Astrocyte of the hippocampus (primary cell): ENCODE measurements at places on chromosomes 16 and 17.

DNA sequence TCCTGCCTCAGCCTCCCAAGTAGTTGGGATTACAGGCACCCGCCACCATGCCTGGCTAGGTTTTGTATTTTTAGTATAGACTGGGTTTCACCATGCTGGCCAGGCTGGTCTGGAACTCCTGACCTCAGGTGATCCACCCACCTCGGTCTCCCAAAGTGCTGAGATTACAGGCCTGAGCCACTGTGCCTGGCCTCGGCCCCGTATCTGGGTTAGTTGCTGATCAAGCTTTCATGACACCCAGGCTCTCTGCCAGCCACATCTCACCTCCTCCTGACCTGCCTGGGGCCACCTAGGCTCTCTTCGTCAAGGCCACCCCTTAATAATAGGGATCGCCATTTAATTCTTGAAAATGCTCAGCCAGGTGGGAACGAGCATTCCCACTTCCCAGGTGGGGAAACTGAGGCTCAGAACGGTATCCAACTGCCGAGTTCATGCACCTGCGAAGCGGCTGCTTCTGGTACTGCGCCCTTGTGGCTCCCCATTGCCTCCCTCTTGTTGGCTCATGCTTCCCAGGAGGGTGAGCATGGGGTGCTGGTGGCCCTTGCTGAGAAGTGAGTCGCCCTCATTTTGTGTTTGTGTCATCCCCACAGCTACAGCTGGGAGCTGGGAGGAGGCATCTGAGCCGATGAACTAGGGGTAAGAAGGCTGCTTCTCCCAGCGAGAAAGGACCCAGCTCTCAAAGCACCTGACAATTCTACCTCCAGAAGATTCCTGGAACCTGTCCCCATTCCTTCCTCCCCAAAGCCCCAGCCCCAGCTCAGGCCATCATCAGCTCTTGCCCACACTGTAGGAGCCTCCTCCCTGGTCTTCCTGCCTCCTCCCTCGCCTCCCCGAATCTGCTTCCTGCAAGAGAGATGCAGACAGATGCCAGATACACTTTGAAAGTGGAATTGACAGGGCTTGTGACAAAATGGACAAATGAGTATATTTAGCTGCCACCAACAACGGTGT is 17.3 kb upstream of the SNN start:
- no peak for DNase-seq

DNA sequence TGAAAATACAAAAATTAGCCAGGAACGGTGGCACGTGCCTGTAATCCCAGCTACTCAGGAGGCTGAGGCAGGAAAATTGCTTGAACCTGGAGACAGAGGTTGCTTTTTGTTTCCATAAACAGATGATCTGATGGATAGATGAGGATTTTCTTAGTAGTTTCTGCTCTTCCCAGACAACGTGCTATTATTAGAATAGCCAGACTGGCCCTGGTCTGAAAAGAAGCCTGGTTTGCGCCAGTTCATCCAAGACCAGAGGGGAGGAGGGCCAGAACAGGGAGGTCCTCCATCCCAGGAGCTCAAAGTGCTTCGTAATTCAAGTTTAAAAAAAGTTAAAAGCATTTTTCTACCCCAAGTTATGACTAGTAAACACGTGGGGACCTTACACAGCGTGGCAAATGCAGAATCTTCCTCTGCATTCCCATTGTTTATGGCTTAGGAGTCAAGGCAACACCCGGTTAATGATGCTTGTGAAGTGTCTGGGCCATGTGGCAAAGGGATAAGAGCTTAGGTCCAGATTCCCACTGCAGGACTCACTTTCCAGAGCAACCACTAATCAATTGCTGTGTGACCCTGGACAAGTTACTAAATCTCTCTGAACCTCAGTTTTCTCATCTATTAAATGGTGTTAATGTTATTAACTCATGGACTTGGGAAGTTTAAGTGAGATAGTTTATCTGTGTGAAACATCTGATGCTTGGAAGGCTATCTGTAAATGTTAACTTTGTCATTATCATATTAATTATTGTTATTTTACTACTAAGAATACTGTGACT is 205.4 kb downstream of the CCDC182 start:
- DNase-seq, result no peak

DNA sequence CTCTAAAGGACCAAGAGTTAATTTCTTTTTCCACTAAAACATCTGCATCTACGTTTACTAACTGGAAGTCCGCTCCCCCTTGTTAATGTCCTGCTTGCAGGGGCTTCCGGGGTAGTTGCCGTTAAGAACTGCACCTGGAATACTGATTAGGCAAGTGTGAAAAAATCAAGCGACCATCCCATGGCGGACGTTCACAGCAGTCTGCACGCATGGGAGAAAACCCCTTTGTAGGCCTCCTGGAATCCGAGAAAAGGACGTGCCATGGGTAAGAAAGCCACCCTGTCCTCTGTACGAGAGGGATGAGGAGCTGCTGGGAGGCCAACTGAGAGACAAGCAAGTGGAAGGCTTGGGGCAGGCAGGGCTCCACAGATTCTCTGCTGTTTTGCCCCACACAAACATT is 14.9 kb downstream of the SNN start:
- DNase-seq, result no peak

DNA sequence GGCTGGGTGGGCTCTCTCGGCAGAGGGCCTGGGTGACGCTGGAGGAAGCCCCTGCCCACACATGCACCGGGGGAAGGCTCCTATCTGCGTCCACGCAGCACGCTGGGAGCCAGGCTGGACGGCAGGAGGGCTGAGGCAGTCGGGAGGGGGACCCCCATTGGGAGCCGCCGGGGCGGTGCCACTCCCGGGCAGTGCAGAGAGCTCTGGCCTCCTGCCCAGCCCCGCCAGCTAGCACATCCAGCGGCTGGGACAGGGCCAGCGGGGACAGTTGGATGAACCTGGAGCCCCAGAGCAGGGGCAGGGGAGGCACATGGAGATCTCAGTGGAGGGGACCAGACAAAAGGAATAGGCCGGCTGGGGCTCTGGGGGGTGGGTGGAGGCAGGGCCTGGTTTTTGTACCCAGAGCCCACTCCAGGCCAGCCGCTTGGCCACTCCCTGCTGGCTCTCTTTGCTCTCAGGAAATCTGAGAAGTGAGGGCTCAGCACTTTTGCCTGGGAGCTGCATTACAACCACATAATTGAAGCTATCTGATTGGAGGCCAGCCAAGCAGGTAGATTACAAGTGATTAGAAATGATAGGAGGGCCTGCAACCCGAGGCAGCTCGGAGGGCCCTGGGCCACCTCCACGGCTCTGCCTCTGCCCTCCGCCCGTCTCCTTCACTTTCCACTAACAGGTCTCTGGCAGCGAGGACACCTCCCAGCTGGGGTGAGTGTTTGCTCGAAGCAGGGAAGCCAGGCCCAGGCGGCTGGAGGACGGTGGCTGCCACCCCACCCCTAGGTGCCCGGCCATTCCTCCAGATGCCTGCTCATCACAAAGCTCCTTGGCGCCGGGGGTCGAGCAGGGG is 40.1 kb downstream of the ENGASE start:
- peak; percentile 43 for DNase-seq

GRCh38 chr17:72318131-72318530 is 197.3 kb downstream of the SOX9 start:
- no peak for DNase-seq

DNA sequence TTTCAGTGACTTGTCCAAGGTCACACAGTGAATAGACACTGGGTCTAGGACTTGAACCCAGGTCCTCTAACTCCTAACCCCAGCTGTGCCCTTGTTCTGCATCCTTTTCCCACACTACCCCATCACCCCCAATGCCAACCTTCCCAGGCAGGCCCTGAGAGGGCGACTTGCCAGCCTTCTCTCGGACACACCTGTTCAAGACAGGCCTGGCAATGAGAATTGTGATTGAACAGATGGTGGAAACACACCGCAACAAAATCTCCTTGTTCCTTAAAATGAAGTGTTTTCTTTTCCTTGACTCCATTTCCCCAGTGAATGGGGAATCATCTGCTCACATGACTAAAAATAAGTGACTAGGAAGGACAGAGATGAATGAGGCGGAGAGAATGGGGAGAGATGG is 189.5 kb upstream of the ASIC2 start:
- DNase-seq, result no peak

GRCh38 chr17:49994085-49995054 is 654 bp downstream of the DLX3 start:
- DNase-seq, result no peak

GRCh38 chr17:39929646-39930407 is 2.3 kb downstream of the LRRC3C start:
- DNase-seq, result peak; percentile 82

DNA sequence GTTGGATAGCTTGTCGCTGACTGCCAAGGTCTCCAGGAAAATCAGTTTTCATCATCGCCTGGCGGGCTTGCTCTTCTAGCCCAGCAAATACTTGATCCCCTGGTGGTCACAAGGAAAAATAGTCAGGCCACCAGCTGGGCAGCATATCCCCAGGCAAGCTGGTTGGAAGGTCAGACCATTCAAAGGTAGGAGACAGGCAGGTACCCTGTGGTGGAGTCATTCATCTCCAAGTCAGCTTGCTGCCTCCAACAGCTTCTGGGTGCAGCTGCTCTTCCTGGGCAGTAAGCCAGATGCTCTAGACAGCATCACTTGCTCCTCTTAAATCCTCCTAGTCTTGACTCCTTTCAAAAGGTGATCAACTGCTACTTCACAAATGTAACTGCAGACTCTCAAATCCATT is 16.0 kb downstream of the ZNF821 start:
- no peak for DNase-seq

DNA sequence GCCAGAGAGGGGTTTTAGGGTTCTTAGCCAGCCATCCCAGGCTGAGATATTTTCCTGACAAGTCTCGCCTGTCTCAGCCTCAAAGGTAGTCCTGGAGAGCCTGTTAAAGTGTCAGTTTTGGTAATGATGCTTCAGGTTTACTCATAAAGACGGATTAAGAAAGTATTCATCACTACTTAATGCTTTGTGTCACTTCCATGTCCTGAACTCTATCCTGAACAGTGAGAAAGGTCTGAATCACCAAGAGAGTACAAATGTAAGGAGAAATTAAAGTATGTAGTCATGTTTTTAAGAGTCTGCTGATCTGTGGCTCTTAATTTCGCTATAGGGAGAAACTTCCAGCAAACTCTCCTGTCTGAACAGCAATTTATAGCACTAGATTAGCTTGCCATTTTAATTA is 14.0 kb downstream of the RPGRIP1L start:
- no peak for DNase-seq

- no peak for DNase-seq
Measured at GRCh38 chr16:76503091-76503490, 225.9 kb downstream of the CNTNAP4 start.

DNA sequence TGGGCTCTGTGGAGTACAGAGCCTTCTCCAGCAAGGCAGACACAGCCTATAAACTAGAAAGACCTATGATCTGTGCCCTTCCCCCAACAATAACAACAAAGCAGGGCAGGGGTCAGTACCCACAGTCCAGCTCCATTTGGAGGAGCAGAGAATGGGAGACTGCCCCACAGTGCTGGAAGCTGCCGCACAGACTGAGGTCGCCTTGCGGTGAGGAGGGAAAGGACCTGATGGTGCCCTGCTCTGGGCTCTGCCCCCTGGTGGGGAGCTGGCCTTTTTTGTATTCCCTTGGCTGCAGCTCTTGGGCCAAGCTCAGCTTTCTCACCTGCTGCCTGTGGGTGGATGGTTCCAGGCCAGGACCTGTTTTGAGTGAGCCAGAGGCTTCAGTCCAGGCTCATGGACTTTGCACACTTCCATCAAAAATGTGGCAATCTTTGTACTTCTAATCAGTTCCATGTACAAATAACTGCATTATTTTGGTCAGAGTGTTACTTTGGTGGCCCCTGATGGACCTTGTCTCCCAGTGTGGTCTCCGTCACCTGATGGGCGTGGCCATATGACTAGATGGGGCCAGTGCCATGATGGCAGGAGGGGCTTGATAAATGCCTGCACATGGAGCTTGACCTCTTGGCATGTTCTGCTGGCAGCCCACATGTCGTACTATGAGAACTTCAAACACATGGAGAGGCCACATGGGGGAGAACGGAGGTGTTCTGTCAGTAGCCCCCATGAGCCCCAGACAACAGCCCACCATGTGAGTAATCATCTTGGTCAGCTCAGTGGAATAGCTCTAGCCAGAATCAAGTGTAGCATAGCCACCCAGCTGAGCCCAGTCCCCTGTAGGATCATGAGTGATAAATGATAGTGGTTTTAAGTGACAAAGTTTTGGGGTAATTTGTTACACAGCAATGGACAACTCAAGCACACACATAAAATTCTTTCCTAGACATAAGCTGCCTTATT is 24.2 kb downstream of the B9D1 start:
- DNase-seq, result peak; percentile 54

- peak; percentile 72 for DNase-seq
Measured at GRCh38 chr17:56679115-56679776, 85.7 kb downstream of the NOG start.

DNA sequence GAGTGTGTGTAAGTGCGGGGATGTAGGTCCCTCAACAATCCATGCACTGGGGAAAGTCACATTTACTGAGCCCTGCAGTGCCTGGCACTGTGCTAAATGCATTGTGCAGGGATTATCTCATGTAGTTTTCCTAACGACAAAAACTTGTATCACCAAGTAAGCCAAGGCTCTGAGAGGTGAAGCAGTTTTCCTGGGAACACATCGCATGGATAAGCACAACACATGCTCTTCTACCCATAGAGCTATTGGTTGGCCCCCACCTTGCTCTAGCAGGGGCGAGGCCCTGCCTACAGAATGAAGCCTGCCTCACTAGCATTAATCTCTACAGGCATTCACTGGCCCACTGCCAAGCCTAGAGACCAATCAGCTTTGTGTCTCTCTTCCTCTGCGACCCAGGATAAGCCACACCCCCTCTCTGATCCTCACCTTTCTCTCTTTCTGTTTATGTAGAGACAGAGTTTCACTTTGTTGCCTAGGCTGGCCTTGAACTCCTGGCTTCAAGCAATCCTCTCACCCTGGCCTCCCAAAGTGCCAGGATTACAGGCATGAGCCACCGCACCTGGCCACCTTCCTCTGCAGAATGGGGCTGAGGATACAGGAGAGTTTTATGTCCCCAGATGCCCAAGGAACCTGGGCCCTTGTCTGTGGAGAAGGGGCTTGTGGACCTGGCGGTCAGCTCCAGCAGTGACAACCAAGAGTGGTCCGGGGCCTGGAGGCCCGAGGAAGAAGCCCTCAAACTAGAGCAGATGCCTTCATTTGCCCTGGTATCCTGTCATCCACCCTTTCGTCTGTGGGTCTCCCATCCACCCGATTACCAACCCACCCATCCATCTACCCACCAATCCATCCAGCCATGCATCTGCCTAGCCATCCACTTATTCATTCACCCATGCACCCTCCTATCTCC is 12.8 kb downstream of the CDH16 start:
- DNase-seq, result peak; percentile 47
